ENCODE measurements at places on chromosomes 6 and 20. TPM values are rescaled to one million over a fixed set of nuclear protein-coding genes. Genes with fewer than 3 reads are reported as not detected.

Gene GSTA2
- total RNA-seq: not detected

Gene ATG5
- total RNA-seq: 25.2 TPM

Gene REPS1
- 28.0 TPM for total RNA-seq

Gene ARG1
- not detected for total RNA-seq

Gene KHDC1L
- total RNA-seq: not detected

Gene WASF1
- 10.5 TPM for total RNA-seq

Gene OPRM1
- total RNA-seq: not detected

Gene PTGIS
- not detected for total RNA-seq

Gene HTR1E
- not detected for total RNA-seq

Gene GMEB2
- 10.6 TPM for total RNA-seq

Gene MCHR2
- total RNA-seq: not detected

Gene SLX4IP
- total RNA-seq: 2.1 TPM

Gene SLC35F1
- 0.03 TPM for total RNA-seq

Gene SLA2
- 0.14 TPM for total RNA-seq

Gene RNF144B
- total RNA-seq: 0.68 TPM

Gene NRSN1
- not detected for total RNA-seq

Gene PLA2G7
- 0.06 TPM for total RNA-seq

Gene OXT
- not detected for total RNA-seq

Gene TBXT
- not detected for total RNA-seq

Gene PAK5
- not detected for total RNA-seq

Gene SLC16A10
- 0.70 TPM for total RNA-seq

Gene GPSM3
- total RNA-seq: 0.47 TPM

Gene FAM184A
- total RNA-seq: not detected

Gene DNMT3B
- 4.2 TPM for total RNA-seq

Gene CST2
- total RNA-seq: 0.62 TPM

Gene RAB44
- total RNA-seq: 0.05 TPM

Gene SEMG1
- not detected for total RNA-seq

Gene SNX21
- 10.0 TPM for total RNA-seq

Gene GRM1
- total RNA-seq: 0.02 TPM

Gene GJA10
- total RNA-seq: not detected

Gene MICB
- total RNA-seq: 6.5 TPM

Gene NINL
- total RNA-seq: 11.4 TPM

Gene SIGLEC1
- total RNA-seq: not detected

Gene EBF4
- total RNA-seq: 2.7 TPM

Gene ZNF451
- 10.6 TPM for total RNA-seq

Gene ADGRB3
- not detected for total RNA-seq

Gene ADAT2
- total RNA-seq: 3.7 TPM

Gene ERVFRD-1
- total RNA-seq: not detected

Gene SRMS
- total RNA-seq: 0.12 TPM

Gene SLC4A11
- 15.1 TPM for total RNA-seq

Gene CFAP206
- total RNA-seq: 0.06 TPM

Gene PNLDC1
- total RNA-seq: 0.08 TPM

Gene SNAP91
- total RNA-seq: 0.32 TPM

Gene LHFPL5
- 0.09 TPM for total RNA-seq

Gene LKAAEAR1
- total RNA-seq: 1.8 TPM

Gene FAM229B
- 11.1 TPM for total RNA-seq

Gene ANKRD66
- total RNA-seq: not detected

Gene POU5F1
- total RNA-seq: 10.8 TPM

Gene PBOV1
- total RNA-seq: not detected

Gene ULBP1
- total RNA-seq: 0.77 TPM

Gene TCP1
- 225 TPM for total RNA-seq

Gene ACAT2
- total RNA-seq: 30.0 TPM

Gene TCEA2
- 26.0 TPM for total RNA-seq

Gene WFDC12
- total RNA-seq: not detected

Gene ADAM33
- total RNA-seq: not detected

Measured in A549 treated with Hydrocortisone at 1 μM for 4 hours (cell line).